Stimulated activated CD8-positive, alpha-beta memory T cell treated with anti-CD3 and anti-CD28 coated beads, Interleukin-4, amount 100 ng/mL, for 24 hours (primary cell): ENCODE measurements at places on chromosomes 16 and 17.

DNA sequence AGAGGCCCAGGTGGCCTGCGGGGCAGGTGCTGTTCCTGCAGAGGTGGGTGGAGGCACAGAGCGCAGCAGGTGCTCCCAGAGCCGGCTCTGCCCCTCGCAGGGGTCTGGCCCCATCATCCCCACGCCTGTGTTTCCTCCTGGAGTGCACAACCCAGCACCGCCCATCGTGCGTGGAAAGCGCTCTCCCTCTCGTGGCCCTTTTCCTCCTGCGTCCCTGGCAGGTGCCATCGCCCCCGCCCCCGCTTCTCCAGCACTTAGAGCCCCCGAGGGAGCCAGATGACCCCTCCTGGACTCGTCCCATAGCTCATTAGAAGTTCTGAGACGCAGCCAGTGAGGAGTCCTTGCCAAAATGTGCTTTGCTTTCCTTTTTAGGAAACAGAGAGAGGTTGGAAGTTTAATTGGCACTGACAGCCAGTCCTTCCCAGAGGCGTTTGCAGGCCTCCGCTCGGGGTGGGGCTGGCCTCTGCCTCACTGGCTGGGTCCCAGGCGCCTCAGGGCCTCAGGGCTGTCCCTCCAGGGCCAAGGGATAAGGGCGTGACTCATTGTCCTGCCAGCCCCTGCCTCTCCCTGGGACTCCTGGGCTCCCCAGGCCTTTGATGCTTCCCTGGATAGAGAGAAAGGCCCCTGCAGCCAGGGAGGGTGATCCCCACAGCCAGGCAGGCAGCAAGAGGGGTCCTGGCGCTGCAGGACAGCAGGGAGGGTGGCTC is 32.2 kb upstream of the CHMP6 start:
- DNase-seq, result no peak

GRCh38 chr17:76268991-76269981 is 4.1 kb downstream of the UBALD2 start:
- no peak for DNase-seq

DNA sequence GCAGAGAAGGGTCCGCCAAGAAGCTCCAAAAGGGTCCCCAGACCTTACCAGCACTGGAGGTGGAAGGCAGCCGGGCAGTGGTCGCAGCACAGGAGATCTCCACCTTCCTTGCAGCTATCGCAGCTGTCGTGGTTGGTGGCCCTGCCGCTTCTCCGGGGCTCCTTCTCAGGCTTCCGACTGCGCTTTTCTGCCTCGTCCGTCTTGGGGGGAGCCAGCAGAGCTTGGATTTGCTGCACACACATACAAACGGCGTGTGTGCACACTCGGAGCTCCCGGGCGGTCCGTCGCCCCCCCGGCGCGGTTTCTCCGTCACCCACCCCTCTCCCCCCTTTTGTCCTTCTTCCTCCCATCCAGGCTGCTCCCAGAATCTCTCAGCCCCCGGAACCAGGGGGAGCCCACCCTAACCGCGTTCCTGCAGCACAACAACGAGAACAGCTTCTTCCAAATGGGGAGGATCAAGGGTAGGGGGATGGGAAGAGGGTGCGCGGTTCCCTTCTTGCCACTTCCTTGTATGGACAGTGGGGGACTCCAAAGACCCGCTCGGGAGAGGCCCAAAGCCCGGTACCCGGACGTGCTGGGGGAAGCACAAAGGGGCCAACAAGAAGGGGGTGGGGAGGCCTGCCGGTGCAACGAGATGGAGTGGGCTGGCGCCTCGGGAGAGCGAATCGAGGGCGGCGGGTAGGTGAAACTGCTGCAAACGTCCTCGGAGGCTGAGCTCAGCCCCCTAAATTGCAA is 1.1 kb downstream of the PHF12 start:
- peak; percentile 39 for DNase-seq

- no peak for DNase-seq
These were observed 1.1 kb upstream of the ZNF263 start for GRCh38 chr16:3282103-3282729.

DNA sequence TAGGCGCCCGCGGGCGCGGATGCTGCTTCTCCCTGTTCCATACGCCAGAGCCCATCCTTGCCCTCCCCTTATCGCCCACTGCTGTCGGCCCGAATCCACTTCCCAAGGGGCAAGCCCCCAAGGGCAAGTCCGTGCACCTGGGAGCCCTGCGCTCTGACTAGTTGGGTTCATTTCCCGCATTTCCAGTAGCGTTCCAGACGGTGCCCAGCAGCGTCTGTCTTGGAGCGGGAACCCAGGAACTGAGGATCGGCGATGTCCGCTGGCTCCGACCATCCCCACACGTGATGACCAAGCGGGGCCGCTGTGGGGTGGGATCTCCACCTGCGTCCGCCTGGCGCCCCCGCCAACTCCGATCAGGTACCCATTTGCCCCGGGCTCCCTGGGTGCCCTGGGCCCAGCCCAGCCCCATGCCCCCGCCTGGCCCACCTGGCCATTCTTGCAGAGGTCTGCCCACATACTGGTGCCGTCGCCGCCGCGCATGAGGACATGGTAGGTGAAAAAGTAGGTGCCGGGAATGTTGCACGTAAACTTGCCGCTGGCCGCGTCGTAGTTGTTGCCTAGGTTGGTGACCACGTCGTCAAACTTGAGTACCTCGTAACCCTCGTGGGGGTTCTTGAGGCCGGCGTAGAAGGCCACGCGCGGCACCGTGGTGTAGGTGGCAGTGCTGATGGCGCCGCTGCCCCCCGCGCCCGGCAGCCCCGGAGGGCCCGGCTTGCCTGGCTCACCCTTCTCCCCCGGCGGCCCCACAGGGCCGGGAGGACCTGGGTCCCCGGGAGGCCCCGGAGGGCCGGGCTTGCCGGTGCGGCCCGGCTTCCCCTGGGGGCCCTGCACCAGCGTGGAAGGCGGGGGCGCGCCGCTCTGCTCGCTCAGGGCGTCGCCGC is 837 bp downstream of the C1QL1 start:
- DNase-seq, result no peak

DNA sequence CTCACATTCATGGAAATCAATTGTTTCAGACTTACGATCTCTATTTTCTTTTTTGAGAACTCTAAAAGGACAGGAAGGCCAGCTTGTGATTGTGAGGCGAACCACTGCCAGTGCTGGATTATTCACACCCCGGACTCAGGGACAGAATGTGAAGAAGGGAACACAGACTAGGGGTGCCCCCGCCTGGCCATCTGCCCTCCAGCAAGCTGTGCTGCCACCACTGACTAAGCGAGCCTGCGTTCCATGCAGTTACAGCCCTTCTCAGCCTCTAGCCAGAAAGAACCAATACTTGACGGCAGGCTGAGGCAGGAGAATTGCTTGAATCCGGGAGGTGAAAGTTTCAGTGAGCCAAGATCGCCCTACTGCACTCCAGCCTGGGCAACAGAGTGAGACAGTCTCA is 2.8 kb downstream of the HAGH start:
- no peak for DNase-seq

GRCh38 chr16:84513666-84514065 is 9.2 kb upstream of the MEAK7 start:
- DNase-seq, result no peak

- no peak for DNase-seq
These were observed at the start of gene CDH1 for GRCh38 chr16:68737046-68737729. Gene CDH1, plus strand, starts transcription at chr16:68737292. Its CDS starts 124 bp downstream, at chr16:68737416.

- no peak for DNase-seq
These were observed 12.1 kb upstream of the PRKCB start for GRCh38 chr16:23823475-23824384.

DNA sequence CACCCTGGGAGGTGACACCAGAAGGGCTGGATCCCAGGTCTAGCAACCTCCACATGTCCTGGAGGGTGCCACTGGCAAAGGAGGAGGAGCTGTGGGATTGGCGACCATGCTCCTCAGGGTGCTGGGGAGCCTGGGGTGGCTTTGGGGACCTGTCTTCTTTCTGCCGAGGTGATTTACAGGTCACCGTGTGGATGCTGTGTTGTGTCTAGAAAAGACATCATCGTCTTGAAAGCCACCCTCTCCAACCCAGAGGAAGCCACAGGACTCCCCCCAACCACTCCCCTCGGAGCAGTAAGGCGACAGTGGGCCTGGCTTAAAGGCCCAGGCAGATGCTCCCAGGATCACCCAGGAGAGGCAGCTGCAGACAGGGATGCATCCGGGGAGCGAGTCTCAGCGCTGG is 29.7 kb upstream of the FASN start:
- no peak for DNase-seq

- DNase-seq, result peak; percentile 8
These were observed 913 bp downstream of the CDIP1 start for GRCh38 chr16:4537376-4538343.

DNA sequence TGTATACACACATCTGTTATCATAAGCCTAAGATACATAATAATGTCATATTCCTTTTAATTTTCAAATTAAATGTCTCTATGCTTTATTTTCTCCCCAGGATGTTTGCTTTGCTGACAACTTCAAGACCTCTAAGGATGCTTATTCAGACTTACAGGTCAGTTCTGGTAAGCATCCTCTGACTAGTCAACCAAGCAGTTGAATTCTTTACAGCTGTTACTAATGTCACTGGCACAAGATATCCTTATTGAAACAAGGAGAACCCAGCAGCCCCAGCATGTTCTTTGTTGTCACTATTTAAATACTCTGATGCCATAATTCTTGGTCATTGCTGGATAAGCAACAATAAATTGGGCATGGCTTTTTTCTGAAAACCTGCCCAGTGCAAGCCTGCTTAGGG is 232.3 kb upstream of the PMFBP1 start:
- no peak for DNase-seq

GRCh38 chr16:85452364-85453193 is 160.5 kb upstream of the GSE1 start:
- no peak for DNase-seq

- no peak for DNase-seq
These were observed 394.8 kb downstream of the SLC39A11 start for GRCh38 chr17:72697602-72698146.

DNA sequence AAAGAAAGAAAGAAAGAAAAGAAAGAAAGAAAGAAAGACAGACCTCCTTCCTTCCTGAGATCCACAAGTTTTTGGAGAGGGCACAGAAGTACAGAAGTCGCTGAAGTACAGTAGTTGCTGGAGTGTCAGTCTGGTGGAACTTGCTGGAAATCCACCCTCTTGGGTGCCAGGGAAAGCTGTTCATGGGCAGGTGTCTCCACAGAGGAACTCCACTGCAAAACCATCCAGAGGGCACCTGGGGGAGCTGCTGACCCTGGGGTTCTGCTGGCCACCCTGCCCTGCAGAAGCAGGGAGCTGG is 3.5 kb upstream of the PRR14 start:
- DNase-seq, result no peak

DNA sequence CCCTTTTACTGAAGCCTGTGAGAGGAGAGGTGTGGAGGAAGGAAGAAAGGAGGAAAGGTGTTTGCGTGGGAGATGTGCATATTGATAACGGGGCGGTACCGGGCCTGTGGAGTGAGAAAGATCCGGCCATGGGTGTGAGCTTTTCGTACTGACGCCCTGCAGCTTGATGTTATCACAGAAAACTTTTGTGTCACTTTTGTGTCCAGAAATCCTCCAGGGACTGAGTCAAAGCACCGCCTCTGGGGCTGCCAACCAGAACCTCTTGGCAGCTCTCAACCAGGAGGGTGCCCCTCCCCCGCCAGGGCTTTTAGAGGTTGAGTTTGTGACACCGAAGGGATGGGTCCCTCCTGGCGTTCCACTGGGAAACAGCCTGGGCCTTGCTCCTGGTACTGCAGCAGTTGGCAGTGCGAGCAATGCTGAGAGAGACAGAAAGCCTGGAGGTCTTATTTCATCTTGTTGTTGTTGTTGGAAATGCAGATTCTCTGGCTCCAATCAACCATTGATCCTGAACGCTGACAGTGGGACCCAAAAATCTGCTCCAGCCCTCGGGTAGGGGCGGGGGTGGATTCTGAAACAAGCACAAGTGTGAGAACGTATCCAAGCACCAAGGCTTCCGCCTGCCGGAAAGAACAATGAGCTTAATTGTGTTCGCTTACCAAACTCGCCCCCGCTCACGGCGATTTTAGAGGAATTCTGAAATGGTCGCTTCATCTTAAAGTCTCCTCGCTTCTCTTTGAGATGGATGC is 65.0 kb downstream of the CRISPLD2 start:
- no peak for DNase-seq

GRCh38 chr17:55168958-55169687 is 95.6 kb upstream of the HLF start:
- no peak for DNase-seq

- DNase-seq, result no peak
These were observed 23.8 kb downstream of the TEX14 start for GRCh38 chr17:58667934-58668597.

DNA sequence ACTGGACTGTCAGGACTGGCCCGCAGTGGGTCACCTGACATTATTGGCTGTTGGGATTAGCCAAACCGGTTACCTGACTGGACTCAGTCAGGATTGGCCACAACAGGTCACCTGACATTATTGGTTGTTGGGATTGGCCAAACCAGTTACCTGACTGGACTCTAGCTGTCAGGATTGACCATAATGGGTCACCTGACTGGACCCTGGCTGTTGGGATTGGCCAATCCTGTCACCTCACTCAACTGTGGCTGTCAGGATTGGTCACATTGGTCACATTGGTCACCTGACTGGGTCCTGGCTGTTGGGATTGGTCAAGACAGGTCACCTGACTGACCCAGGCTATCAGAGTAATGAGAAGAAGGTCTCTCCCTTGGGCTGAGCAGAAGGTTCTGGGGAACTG is 207.7 kb upstream of the SDK2 start:
- DNase-seq, result no peak

DNA sequence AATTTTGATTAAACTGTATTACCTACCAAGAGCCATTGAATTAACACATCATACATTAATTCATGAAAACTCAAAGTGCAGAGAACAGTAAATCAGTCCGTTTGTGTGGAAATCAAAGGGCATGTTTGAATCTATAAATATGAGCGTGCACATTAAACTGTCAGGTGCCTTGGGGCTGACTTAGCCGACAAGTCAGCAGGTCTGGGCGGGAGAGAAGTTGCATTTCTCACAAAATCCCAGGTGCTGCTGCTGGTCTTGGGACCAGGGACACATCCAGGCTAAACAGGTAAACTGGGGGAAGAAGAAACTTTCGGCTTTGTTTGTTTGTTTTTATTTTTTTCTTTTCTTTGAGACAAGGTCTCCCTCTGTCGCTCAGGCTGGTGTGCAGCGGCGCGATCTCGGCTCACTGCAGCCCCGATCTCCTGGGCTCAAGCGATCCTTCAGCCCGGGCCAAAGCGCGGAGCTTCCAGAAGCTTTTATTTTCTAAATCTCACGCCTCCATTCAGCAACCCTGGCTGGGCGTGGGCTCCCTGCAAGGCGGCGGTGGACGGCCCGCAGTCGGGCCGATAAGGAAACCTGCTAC is 213.9 kb downstream of the MRTFB start:
- DNase-seq, result no peak

DNA sequence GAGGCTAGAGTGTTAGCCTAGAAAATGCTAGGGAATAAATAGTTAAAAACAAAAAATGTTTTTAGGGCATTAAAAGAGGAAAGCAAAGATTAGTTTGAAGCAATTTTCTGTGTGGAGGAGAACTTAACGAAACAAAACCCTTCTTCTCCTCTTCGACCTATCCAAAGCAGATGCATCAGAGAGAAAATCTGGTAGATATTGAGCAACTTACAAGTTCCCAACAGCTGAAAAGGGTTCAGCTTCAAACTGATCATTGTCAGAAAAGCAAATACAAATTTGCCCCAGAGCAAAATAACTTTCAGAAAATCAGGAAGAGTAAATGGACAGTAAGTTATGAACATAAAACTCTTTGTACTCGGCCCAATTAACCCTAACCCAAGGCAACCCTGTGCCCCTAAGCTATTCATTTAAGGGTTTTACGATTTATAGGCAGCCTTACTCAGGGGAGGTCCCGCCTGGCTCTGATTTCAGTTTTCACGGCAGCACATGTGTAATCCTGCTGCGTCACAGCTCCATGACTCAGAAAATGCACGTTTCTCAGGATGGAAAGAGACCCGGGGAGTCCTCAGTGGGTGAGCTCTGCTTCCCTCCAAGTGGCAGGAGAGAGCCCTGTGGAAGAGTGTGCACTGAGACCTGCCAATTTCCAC is 405.7 kb upstream of the SALL1 start:
- no peak for DNase-seq

GRCh38 chr17:80902963-80903611 is 88.6 kb upstream of the CHMP6 start:
- DNase-seq, result no peak
